DMS79 treated with DMSO at 0.1 percent for 48 hours (cell line): ENCODE measurements at places on chromosomes 3 and 15.

GRCh38 chr3:190224456-190224855 lies 97.8 kb downstream of the CLDN1 start:
- DNase-seq: no peak

GRCh38 chr3:12224181-12225147 lies 64.4 kb upstream of the PPARG start:
- no peak for DNase-seq

- DNase-seq: no peak
These were observed 16.0 kb downstream of the RMDN3 start for GRCh38 chr15:40739047-40739446.

DNA sequence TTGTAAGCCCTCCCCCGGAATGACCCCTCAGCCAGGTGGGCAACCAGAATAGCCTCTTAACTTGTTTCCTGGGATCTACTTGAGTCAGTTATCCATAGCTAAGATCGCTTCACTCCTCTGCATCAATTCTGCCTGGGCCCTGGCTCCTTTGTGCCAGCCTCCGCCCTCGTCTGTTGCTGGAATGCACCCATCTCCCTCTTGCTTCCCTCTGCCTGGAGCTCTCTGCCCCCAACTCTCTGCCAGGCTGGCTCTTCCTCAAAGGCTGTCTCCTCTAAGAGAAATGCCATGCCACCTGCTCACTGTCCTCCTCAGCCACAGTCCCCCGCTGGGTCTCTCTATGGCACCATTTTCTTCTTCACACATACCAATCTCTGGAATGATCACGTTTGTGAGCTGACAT lies 240.8 kb downstream of the ADAMTS17 start:
- DNase-seq: no peak

GRCh38 chr3:49484471-49484870 lies 14.4 kb downstream of the DAG1 start:
- no peak for DNase-seq

DNA sequence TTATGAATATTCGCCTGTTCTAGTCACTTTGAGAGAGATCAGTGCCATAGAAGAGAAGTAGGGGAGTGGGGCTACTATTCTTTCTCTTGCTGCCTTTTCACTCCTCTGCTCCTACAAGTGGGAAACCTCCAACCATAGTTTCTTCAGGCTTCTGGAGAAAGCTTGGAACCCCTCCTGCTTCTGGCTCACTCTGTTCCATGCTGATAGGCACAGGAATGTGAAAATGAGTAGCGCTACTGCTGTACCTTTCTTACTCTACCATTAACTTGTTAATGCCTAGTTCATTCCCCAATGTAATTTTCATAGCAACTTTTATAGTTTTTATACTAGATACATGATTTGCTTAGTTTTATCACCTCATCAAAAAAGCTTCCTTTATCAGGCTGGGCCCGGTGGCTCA lies 26.7 kb upstream of the JMJD7 start:
- no peak for DNase-seq
